Pancreas (tissue), 10 donors: ENCODE measurements at places on chromosomes 1 and 21. TPM values are rescaled to one million over a fixed set of nuclear protein-coding genes. Genes with fewer than 3 reads are reported as not detected.

The HMCN1 gene
- 0.41 TPM for total RNA-seq

DNA sequence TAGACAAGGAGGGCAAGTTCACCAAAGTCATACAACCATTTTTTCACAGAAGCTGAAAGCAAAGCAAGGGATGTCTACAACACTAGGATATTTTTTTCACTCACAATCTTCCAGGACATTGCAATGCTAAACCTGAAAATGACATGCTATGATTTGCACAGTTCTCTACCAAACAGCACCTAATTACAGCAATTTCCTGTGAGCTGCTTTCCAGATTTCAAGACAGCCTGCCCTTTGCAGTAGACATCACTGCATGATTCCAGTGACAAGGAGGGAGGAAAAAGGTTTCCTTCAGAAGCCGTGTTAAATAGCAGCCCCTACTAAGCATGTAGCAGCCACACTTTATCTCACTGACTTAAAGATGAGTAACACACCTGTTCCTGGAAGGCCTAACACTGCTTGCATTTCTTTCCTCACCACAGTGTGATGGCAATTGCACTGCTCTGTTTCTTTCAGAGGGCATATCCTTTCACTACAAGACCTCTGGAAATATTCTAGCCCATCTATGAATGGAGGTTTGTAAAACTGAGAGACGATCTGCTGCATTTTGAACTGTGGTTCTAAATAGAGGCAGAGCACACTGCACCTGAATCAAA lies 97.1 kb downstream of the DUSP10 start:
- no peak for DNase-seq

The PPFIA4 gene
- 0.53 TPM for total RNA-seq

The PIK3R3 gene
- 4.9 TPM for total RNA-seq

DNA sequence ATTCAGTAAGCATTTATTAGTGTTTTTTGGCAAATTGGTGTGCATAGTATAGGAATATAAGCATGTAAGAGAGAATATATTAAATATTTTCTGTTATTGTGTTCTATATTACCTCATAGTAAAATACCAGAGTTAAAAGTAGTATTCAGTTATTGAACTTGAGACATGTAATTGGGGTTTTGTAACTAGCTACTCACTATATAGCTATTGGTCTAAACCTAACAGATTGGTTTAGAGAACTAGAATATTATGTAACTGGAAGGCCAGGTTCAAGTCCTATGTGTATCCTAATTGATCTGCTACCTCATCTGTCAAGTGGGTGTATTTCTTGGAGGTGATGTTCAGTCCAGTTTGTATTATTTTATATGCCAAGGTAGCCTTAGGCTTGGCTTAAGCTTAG lies 26.3 kb downstream of the CLIC4 start:
- no peak for DNase-seq

- DNase-seq: no peak
Measured at GRCh38 chr1:208139434-208140045, 104.6 kb downstream of the PLXNA2 start.

GRCh38 chr1:106944721-106945120 lies 111.8 kb upstream of the PRMT6 start:
- DNase-seq: no peak

DNA sequence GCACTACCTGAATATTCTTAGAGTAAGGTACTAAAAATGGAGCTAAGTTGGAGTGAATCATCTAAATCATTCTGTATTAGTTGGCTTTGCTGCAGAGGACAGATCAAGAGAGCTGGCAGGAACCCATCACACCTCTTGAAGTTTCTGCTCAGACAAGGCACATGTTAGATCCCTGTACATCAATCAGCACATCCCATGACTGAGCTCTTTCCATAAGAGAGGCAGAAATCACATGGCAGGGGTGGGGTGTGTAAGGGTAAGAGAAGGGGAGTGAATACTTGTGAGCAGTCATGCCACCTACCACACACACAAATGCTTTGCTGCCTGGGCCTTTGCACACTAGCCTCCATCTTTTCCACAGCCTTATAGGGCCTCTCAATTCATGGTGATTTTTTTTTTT lies 214.4 kb downstream of the SLC35F3 start:
- DNase-seq: no peak

DNA sequence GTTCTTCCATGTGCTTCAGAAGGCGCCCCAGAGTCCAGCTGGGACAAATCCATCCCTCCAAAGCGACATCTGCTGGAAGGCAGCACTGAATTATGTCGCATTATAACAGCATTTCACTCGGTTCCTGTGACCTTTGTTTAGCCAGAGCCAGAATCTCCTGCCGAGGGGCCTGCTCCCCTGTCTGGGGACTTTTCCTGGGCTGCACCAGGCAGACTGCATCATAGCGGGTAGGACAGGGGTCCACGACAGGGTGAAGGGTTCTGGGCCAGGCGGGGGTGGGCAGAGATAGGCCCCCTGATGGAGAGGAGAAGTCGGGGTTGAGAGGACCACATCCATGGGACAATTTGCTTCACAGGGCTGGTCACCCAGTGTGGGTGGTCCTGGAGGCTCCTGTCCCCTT lies 276.9 kb downstream of the MATN1 start:
- no peak for DNase-seq

DNA sequence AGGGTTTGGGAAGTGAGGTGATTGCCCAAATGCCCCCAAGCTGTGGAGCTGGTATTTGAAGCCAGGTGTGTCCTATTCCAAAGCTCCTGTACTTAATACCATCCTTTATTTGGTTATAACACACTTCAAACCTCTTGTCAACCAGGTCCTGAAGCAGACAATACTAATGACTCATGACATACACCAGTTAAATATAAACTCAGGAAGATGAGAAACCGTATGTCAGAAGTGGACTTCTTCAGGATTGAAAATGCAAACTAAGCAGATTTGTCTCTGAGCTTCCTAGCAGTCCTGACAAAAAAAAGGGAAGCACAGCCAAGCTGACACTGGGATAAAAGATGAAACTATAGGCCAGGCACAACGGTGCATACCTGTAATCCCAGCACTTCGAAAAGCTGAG lies 70.6 kb downstream of the ALPL start:
- no peak for DNase-seq

The LRRC71 gene
- total RNA-seq: not detected

DNA sequence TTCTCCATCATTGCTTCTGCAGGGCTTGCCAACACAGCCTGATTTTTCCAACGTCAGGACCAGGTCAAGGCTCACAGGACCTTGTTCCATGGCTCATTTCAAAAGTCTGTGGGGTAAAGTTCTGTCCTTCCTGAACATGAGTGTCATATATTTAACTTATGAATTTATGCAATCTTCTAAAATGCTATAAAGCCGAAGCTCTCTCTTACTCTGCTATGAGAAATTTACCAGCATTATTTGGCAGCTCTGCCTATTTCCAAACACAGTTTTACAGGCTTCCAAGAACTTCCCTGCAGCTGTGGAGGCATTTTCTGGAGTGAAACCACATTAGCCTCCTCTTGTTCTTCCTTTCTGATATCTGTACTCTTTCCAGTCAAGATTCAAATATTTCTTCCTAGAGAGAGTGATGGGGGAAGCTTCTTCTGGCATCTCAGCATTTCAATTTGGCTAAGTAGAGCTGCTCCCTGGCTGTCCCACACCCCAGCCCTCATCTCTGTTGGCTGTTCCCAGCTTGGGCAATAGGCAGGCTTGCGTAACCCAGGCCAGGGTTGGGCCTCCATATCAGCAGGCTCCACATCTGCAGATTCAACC lies 15.6 kb upstream of the HMGCS2 start:
- peak; percentile 61 for DNase-seq

GRCh38 chr1:66240491-66241484 lies 293.2 kb upstream of the SGIP1 start:
- no peak for DNase-seq

DNA sequence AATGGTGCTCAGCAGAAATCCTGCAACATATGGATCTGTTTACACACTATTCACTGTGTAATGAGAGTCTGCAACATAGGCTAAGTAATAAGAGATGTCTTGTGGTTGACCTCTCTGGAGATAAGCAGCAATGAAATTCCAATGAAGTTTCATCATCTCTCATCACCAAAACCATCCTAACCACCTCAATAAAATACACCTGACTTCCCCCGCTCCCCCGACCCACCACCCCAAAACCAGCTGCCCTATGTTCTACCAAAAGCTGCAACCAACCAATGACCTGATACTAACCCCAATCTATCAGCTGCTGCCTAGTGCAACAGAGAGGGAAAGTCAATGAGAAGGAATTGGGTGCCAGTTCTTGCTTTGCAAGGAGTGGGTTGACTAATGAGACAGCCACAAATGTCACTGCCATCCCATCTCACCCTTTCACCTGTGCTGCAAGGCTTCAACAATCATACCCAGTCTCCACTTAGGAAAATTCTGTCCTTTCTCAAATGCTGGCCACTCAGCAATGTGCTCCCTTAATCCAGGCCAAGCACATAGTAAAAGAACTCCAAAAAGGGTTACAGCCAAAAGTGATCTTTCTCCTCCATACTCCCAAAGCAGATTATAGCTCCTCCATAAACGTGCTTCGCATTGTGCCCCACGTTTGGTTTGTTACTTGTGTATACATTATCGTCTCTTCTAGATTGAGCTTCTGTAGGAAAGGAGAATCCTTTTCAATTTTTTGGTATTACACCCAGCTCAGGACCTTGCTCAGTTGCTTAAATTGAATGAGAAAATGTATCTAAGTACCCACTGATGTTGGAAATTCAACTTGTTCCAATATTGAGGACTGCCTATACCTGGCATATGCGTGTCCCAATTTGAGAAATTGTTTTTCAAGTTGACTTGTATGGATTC lies 29.0 kb downstream of the MRPL39 start:
- DNase-seq: no peak

DNA sequence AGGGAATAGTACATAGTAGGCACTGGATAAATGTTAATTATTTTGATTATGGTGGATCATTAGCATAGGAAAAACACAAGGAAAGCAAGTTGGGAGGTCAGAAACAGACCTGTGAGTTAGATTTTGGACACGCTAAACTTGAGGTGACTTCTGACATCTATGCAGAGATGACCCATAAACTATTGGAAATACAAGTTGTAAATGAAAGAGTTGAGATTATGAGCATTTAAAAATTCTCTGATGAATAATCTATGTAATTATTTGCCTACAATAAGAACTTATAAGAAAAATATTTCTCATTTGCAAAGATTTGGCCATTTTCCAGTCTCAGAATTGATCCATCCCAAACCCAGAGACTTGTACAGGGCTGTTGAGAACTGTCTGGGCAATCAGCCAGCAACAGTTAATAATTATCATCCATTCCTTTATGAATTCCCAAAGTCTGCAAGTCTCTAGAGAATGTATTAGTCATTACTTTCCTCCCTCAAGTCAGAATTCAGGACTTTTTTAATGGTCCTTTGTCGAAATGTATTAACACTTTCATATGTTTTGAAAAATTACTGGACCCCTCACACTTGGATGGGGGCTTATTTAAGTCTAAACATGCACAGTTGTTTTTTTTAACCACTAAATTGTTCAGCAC lies 19.4 kb upstream of the SLAMF6 start:
- peak; percentile 37 for DNase-seq

The BOLA1 gene
- 7.9 TPM for total RNA-seq

The TRIM17 gene
- total RNA-seq: 2.4 TPM

GRCh38 chr1:13807209-13807608 lies 107.2 kb downstream of the PRDM2 start:
- DNase-seq: no peak

The RAD54L gene
- 0.39 TPM for total RNA-seq

GRCh38 chr1:215669806-215670491 lies 102.8 kb downstream of the KCTD3 start:
- no peak for DNase-seq

The AKR7A3 gene
- 232 TPM for total RNA-seq

DNA sequence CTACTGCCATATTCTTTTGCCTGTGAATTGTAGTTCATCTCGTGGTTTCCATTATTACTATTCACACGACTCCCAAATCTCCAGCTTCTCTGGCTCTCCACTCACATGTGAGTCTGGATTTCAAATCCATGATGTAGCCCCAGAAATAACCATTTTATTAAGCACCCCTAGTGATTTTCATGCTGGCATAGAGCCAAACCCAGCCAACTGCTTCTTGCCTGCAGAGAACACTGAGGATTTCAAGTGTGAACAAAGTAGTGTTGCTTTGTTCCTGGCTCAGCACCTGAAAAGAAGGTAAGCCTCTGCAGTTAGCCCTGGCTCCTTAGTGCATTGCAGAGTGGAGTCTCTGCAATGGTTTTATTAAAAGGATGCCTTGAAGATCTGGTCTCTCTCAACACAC lies 25.9 kb downstream of the UTP25 start:
- no peak for DNase-seq

The TRNP1 gene
- total RNA-seq: 36.8 TPM

DNA sequence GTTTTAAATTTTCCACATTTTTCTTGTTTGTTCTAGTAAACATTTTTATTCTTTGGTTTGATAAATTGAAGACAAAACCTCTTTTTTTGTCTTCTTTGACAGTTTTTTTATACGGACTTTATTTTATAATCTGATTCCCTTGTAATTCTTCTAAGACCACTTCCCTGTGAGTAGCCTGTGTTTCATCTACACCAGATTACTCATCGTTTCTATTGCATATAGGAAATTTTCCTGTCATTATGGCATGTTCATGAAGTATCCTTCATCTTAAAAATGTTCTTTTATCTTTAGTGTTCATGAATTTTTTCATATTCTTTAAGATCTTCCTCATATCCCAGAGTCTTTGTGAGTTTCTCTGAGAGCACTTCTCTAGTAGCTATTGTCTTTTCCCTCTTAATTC lies 109.8 kb downstream of the USP25 start:
- DNase-seq: no peak

DNA sequence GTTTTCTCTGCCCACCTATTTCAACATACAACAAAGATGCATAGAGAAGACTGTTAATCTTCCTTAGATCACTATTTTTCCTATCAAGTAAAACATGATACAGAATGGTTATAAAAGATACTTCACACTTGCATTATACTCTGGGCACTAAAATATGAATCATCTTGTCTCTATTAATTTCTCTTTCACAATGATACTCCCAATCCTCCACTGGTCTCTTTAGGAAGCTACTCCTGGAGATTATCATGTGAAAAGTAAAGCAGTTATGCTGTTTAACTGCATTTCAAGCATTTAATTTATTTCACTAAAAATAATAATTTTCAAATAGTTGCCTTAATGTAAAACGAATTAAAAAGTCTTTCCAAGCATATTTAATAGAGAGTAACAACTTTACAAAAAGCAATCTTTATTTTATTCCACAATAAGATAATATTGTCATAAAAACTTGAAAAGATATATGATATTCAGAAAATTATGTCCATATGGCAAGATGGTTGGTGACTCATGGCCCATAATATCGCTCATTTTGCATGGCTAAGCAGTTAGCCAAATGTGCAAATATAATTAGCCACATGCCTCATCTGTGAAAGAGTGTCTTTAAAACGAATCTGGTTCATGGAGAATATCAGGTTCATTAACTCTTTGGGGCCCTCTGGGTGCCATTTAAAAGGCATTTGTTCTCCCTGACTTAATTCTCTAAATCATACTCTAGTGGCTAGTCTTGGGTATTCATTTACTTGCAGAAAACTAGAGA lies 1569.0 kb upstream of the B3GALT2 start:
- no peak for DNase-seq

- no peak for DNase-seq
Measured at GRCh38 chr1:216847397-216848036, 124.3 kb upstream of the ESRRG start.

GRCh38 chr1:180003026-180003695 lies 48.6 kb downstream of the CEP350 start:
- DNase-seq: no peak

GRCh38 chr1:158283965-158284364 lies 5.8 kb upstream of the CD1C start:
- DNase-seq: no peak

The GREM2 gene
- total RNA-seq: not detected
